A549 treated with ZK216348 at 1 μM for 4 hours (cell line): ENCODE measurements at places on chromosomes 2 and 18. TPM values are rescaled to one million over a fixed set of nuclear protein-coding genes. Genes with fewer than 3 reads are reported as not detected.

The GRHL1 gene
- 0.70 to 2.0 TPM (median 0.97 TPM) in 5 replicates for total RNA-seq

The SCTR gene
- total RNA-seq: not detected in 5 replicates

The PIKFYVE gene
- 3.5 to 8.9 TPM (median 6.8 TPM) in 5 replicates for total RNA-seq

The B3GNT7 gene
- 1.5 to 2.8 TPM (median 2.4 TPM) in 5 replicates for total RNA-seq

The RIT2 gene
- not detected in 5 replicates for total RNA-seq

The FEZ2 gene
- 36.7 to 82.9 TPM (median 45.7 TPM) in 5 replicates for total RNA-seq

The COL3A1 gene
- 0.11 to 0.28 TPM (median 0.15 TPM) in 5 replicates for total RNA-seq

The KIAA2012 gene
- not detected in 5 replicates for total RNA-seq

The ERICH2 gene
- not detected in 5 replicates for total RNA-seq

The GRP gene
- total RNA-seq: not detected in 5 replicates

The REG3A gene
- total RNA-seq: not detected in 5 replicates

The AMER3 gene
- total RNA-seq: not detected in 5 replicates

The RTN4 gene
- 365 to 562 TPM (median 469 TPM) in 5 replicates for total RNA-seq

The SLC9A2 gene
- 2.5 to 3.6 TPM (median 3.0 TPM) in 5 replicates for total RNA-seq

The PLGLB2 gene
- total RNA-seq: 0.36 to 0.42 TPM in 2 of 5 replicates, not detected in the others

The CYP27C1 gene
- 2.7 to 4.9 TPM (median 4.2 TPM) in 5 replicates for total RNA-seq

The ANKRD36B gene
- total RNA-seq: 4.3 to 6.7 TPM (median 5.5 TPM) in 5 replicates

The MC2R gene
- total RNA-seq: not detected in 5 replicates

The IL1RL1 gene
- 0.68 to 1.2 TPM (median 1.1 TPM) in 5 replicates for total RNA-seq

The DAW1 gene
- total RNA-seq: 2.1 to 4.0 TPM (median 2.6 TPM) in 5 replicates
